CD4-positive, alpha-beta T cell treated with Interleukin-21 for 1 hour (primary cell): ENCODE measurements at places on chromosomes 16 and 17.

DNA sequence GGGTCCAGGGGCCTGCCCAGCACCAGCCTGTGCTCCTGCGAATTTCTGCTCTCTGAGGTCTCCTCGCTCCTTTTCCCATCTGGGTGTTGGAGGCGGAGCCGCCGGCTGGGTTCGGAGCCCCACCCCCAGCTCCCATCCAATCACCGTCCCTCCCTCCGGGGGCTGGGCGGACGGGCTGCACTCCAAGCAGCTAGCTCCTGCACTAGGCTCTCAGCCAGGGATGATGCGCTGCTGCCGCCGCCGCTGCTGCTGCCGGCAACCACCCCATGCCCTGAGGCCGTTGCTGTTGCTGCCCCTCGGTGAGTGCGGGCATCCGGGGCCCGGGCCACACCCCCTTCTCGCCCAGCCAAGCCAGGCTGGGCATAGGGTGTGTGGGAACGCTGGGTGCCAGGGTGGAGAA, at the start of gene NRN1L:
Gene NRN1L, plus strand, starts transcription at position 202 of the 400 bp plus-strand sequence. Its CDS starts 19 bp downstream, at position 221.
- DNase-seq, result no peak

DNA sequence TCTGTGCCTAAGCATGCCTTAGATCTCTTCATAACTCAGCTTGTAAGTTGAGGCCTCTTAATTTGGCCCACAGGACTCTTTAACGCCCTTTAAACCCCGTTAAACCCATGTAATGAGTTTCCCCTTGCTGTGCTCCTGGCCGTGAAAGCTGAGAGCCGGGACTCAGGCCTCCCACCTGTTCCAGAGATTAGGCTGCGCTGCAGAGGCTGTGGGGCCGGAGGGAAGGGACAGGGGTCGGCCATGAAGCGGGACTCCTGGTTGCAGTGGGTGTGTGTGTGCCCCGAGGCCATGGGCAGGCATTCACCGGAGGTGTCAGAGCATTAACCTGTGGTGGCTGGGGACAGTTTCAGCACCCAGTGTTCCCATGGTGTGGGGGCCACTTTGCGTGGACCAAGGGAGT, 150.8 kb upstream of the IRX3 start:
- DNase-seq, result no peak

GRCh38 chr16:72848759-72849664, 198.9 kb downstream of the ZFHX3 start:
- DNase-seq, result no peak

GRCh38 chr17:79621151-79621943, 10.5 kb upstream of the RBFOX3 start:
- DNase-seq, result no peak

DNA sequence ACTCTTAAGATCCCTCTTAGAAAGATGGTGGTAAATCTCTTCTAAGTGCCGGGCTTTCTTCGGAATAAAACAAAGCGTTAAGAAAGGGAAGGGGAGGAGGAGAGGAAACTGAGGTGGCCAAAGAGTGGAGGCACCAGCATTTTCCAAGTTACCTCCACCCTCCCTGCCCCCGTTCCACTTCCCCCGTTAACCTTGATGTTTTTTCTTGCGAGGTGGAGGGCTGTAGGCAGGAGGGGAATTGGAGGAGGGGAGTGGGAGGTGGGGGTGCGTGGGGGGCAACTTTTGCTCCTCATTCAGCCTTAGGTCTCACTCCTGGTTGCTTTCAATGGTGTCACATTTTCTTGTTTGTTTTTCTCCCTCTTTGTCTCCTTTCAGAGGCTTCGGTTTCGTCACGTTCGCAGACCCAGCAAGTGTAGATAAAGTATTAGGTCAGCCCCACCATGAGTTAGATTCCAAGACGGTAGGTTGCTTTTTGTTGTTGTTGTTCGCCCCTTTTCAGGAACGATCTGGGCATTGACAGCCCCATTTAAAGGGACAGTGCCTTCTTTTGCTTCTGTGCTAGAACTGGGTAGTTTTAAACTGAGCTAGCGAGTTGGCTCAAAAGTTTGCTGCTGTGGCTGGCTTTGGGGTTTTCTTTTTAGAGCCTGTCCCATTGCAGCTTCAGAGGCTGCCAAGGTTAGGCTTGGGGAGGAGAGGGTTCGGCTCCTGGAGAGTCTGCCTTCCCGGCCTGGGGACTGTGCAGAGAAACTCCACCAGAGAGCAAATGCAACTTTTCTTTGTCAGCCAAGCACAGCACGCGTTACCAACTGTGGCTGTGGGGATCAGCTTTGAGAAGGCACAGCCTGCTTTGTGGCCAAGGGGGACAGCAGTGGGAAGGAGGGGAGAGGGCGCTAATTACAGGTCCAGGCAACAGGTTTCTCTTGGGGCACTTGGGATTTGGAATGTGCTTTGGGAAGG, 1.9 kb downstream of the MSI2 start:
- DNase-seq, result no peak

- no peak for DNase-seq
Measured at GRCh38 chr16:84548508-84548907, 44.0 kb upstream of the MEAK7 start.

- no peak for DNase-seq
Measured at GRCh38 chr17:9148905-9149525, 127.7 kb downstream of the NTN1 start.

- DNase-seq, result no peak
Measured at GRCh38 chr17:5429191-5429887, 9.4 kb downstream of the RPAIN start.

- DNase-seq, result peak; percentile 21
Measured at GRCh38 chr17:9768381-9768934, 22.9 kb downstream of the DHRS7C start.

- no peak for DNase-seq
Measured at GRCh38 chr16:25627641-25628040, 64.1 kb upstream of the HS3ST4 start.

- DNase-seq, result no peak
Measured at GRCh38 chr16:86515413-86515776, 5.1 kb downstream of the FOXF1 start.

GRCh38 chr17:36938566-36939051, 1.3 kb downstream of the LHX1 start:
- no peak for DNase-seq

- DNase-seq, result no peak
Measured at GRCh38 chr17:10579270-10579669, 29.8 kb upstream of the MYH2 start.

- DNase-seq, result no peak
Measured at GRCh38 chr16:82071421-82071820, 36.4 kb downstream of the HSD17B2 start.

DNA sequence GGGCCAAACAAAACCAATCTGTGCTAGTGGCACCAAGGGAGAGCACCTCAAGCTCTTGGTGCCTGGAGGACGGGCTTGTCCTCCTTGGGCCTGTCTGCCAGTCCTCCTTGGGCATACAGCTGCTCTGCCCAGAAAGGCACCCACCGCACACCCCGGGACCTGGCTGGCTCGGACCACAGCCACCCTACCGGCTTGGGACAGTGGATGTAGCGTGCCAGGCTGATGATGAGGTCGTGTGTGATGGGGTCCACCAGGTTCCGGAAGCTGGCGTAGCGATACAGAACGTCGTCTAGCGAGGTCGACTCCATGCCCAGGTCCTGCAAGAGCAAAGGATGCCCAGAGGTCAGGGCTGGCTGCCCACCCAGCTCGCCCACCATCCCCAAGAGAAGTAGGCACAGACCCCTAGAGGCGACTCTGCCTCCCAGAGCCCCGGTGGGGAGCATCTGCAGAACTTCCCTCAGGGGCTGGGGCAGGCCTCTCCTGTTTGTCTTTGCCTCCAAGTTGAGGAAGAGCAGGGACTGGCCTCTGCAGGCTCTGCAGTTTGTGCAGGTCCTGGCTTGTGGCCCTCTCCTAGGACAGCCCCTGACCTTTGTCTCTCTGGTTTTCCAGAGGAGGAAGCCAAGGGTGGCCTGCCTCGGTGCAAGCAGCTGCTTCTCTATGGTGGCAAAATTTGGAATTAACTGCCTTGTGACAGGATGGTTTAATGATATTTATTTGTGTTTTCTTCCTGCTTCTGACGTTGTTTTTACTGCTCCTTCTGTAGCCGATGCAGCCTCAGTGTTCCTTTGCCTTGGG, 29.7 kb downstream of the LRRC75A start:
- DNase-seq, result no peak

GRCh38 chr16:68884401-68884800, 41.1 kb downstream of the TANGO6 start:
- no peak for DNase-seq

DNA sequence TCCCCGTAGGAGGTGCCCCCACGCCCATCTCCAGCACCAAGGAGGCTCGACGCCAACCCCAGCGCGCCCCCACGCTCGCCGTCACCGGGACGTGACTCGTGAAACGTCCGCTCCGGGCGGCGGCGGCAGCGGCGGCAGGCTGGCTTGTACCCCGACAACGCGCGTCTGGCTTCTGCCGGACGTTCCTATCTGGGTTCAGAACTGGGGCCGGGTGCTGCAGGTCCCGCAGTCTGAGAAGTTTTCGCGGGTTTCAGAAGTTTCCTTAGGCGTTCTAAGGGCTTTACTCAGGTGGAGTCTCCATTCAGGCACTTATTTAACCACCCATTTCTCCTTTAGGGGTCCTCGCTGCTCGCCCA, 672 bp upstream of the ALKBH5 start:
- DNase-seq, result no peak

DNA sequence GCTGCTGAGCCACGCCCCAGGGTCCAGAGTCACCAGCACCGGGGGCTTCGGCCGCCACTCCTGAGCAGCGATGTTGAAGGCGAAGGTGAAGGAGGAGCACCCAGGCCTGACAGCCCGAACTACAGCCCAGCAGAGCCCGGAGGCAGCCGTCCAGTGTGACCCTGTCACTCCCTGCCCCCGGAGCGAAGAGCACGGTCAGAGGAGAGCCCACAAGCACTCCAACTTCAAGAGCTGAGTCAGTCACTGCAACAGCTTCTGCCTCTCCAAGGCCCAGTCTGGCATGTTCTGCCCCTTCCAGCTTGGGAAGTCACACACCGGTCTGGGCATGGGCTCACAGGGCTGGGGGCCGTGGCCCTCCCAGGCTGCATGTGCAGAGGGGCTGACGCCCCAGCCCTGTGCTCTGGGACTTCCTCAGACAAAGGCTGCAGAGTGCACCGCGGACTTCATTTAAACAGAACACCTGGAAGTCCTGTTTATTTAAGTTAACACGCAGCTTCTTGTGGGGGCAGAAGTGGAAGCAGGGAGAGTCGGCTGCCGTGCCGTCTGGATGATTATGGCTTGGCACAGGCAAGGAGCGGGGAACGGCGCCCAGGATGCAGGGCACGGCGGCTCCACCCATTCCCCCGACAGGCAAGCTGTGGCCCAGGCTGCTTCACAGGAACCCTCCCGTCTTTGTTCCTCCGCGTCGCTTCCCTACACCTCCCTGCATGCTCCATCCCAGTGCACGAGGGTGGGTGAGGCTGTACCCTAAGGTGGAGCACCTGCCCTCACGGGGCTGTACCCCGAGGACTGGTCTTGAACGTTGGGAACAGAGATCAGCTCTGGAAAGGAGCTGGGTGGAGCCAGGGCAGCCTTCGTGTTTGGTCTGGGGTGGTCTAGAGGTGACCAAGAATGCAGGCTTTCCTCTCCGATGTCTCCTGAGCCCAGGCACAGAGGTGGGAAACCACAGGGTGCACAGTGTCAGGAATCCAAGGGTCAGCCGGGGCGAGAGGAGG, 68.9 kb upstream of the METRNL start:
- no peak for DNase-seq

DNA sequence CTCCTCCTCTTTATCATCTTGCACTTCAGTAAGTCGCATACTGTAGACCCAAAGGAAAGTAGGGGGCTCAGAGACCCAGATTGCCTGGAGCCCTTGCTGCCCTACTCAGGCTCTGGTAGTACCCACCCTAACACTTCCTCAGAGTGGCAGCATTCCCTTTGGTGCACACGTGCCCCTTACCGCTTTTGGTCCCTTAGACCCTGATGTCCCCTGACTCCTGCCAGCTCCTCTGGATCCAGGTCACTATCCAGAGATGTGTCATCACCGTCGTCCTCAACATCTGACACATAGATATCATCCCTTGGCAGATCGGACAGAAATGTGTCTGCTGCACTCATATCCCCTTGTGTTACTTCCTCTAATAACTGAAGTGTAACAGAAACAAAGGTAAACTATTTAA, 5.4 kb upstream of the PSMC5 start:
- no peak for DNase-seq

DNA sequence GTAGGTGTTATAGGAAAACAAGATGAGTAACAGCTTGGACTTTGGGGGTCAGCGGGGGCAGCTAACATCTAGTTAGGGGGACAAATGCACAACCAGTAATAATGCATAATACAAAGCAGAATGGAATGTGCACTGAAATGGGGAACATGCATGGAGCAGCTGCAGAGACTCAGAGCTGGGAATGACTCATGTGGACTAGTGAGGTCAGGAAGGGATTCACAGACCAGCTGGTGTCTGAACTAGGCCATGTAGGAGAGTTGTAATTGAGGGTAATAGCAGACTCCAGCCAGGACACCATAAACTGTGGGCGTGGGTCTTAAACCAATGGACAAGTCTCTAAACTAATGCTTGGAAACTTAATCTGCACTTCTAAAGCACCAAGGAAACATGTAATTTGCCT, 176.8 kb upstream of the ASIC2 start:
- DNase-seq, result no peak

DNA sequence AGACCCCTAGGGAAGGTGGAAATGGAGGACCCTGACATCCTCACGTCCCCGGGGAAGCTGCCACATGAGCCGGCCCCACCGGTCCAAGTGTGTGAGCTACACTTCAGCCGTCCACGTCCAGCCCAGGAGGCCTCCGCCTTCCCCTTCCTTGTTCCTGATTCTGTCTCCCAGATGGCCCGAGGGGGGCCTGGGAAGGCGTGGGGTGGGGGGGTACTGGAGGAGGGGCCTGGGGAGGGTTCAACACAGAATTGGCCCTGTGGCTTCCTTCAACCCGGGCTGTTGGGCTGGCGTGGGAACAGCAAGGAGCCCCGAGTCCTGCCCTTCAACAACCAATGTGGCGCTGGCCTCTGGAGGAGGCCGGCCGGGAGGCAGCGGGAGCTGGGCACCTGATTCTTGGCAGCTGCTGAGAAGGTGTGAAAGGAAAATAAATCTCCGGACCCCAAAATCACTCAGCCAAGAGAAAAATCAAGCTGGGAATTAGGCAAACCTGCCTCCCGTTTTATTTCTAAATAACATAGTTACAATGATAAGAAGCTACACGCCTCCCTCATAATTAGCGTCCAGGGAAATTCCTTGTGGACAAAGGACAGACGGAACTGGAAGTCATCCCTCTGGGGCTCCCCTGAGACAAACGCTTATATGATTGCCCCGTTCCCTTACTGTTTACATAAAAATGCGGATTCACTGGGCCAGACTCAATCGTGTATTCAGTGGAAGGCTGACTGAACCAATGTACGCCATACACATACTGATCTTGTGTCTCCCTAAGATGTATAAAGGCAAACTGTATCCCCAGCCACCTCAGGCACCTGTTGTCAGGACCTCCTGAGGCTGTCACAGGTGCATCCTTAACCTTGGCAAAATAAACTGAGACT, 1.8 kb upstream of the APRT start:
- DNase-seq, result no peak
